AG08396 (cell line): ENCODE measurements at places on chromosomes 12 and 14.

GRCh38 chr14:102578821-102579220, 13.6 kb upstream of the RCOR1 start:
- no peak for DNase-seq

- no peak for DNase-seq
Observed at GRCh38 chr12:64781280-64782190, 22.3 kb upstream of the GNS start.

DNA sequence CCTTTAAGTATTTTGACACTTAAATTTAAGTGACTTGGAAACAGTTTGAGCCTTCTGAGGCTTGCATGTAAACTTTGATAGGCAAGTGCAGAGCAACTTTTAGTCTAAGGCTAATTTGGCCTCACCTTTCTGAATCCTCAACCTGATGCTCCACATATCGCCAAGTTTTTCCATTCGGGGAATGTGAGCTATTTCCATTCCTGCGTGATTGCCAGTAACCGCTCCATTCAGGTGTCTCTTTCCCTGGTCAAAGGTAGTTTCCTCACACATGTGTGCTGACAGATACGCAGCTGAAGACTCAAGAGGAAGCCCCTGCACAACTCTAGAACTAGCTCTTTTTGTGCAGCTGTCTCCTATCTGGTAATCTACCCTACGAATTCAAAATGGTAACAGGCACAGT, 25.4 kb upstream of the FUT8 start:
- DNase-seq: no peak

- DNase-seq: no peak
Observed at GRCh38 chr12:100279159-100279558, 12.2 kb downstream of the SCYL2 start.

DNA sequence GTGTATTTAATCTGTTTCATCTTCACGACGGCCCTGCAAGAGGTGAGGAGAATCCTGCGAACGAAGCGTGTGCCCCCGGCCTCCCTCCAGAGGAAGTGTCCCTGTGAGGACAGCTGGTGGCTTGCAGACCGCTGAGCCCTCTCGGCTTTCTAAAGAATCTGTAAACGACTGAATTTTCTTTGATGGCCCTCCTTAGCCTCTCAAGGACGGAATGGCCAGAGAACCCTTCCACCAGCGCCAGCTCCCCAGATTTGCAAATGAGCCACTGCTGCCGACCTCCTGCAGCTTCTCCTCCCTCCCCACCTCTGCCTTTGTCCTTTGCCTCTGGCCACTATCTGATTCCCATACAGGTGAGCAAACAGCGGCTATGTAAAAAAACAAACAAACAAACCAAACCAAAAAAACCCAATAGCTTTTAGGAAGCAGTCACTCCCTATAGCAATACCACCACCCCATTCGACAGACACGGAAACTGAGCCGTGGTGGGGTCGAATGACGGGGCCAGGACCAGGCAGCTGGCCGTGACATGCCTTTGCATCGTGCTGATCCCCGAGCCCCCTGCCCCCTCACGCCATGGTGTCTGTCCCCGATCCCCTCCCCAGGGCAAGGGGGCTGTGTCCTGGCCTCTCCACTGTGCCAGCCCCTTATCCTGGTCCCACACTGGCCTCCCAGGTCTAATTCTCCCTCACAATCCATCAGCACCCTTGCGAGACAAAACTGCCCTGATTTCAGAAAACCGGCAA, 23.6 kb downstream of the RFLNA start:
- no peak for DNase-seq

DNA sequence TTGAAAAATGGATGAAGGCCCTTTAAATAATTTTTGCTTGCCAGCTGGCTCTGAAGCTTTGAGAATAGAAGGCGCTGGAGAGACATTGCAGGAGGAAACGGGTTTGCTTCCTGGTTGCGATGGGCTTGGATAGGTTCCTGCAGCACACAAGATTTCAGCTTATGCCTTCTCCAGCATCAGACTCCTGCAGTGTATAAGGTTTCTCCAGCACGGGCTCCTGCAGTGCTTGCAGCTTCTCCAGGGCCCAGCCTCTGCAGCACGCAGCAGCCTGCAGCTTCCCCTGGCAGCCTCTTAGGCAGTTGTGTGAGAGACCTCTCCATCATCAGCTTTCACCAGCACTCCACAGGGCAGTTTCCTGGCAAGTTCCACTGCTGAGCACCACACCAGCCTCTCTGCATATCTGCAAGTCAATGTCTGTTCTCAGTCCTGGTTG, 78.7 kb upstream of the ZDHHC17 start:
- DNase-seq: peak; percentile 22

DNA sequence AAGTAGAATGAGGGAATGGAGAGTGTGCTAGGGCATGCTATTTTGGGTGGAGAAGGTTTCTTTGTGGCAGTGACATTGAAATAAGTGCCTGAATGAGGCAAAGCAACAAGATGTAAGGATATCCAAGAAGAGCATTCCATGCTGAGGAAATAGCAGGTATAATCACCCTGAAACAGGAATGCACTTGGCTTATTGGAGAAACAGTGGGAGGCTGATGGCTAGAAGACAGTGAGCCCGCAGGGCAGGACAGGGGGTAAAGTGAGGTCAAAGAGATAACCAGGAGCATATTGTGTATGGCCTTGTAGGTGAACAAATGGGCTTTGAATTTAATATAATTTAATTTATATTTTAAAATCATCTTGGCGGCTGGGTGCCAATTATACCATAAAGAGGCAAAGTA, 877.0 kb downstream of the DIO2 start:
- no peak for DNase-seq

- DNase-seq: no peak
Observed at GRCh38 chr14:59273737-59274136, 85.3 kb downstream of the DAAM1 start.

- no peak for DNase-seq
Observed at GRCh38 chr14:63543826-63544406, 739 bp upstream of the PPP2R5E start.

DNA sequence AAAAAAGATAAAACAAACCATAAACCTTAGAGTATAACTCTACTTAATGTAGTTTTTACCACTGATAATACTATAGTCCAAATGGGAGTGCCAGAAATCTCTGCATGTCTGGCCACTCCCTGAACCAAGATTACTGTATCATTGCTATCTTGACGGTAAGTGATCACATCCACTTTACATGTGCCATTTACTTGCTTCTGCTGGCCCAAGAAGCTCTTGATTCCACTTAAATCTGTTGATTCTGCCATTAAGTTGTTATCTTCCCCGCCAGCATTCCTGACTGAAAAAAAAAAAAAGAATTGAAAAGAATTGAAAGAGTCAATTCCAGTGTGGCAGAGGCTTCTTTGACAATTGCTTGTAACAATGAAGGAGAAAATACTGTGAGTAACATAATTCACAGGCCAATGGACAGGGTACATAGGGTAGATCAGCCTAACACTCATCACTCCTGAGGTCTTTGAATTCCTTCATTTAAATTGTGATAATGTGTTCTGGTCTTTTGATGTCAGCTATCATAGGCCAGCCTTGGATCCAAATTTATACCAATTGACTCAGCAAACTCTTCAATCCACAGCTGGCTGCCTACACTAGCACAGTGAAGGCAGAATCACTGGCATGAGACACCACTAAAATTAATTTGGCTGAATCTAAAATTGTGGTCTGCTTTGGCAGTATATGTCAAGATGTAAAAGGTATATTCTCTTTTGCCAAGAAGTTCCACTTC, 665.2 kb upstream of the FLRT2 start:
- DNase-seq: no peak

DNA sequence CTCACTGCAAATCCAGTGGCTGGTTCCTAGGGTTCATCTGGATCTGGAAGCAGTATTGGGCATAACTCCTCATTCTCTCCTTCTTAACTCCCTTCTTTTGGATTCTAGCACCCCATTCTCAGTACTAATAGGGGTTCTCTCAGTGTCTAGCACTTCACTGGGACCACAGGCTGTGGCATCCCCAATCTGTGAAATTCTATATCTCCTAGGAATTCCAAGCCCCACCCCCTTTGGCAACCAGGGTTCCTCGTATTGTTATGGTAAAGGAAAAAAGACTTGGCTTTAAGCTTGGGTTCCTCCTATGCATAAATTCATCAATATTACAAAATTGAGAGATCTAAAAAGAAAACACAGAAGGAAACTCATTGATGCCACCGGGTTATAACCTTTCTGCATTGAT, 45.0 kb upstream of the FBXO21 start:
- DNase-seq: no peak

- no peak for DNase-seq
Observed at GRCh38 chr14:92897922-92898565, 24.9 kb upstream of the CHGA start.

- DNase-seq: no peak
Observed at GRCh38 chr12:124759841-124760503, 103.7 kb downstream of the SCARB1 start.

DNA sequence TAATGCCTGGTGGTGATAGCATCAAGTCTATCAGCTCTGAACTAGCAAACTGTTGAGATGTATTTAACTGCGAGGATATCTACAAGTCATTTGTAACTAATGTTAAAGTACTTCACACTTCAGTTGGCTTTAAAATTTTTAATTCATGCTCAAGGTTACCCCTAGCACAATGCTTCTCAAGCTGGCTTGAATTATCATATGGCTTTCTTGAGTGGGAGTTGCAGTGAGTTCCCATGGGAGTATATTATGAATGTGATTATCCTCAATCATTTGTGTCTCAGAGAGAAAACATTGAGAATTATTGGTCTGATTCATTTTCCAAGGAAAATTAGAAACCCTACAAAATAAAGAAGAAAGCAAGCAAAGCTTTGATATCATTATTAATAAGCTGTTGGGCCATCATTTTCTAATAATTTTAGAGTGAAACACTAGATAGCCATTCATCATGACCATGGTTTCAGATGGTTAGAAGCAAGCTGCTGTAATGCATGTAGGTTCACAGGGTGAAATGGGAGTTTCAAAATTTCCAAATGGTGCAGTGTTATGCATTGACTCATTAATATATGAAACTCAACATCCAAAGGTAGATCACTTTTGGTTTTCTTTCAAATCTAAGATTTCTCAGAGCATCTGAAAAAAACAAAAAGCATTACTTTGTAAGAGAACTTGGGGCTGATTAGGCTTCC, 11.8 kb upstream of the KRAS start:
- DNase-seq: no peak

DNA sequence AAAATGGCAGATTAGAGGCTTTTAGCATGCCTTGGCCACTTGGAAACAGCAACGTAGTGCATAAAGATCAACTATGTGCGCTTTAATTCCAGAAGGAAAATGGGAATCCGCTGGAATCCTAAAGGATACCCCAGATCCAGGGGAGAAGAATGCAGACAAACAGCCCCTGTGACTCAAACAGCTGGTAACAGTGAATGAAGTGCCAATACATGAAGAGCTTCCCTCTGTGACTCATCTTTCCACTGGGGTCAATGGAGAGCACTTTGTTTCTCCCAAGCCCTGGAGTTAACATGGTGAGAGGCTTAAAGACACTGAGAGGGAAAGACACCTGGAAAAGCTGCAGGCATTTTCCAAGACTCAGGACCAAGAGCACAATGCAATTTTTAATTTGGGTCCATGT, 263.1 kb downstream of the CEP128 start:
- DNase-seq: no peak
